Stimulated activated CD4-positive, alpha-beta T cell treated with anti-CD3 and anti-CD28 coated beads, Interleukin-4, amount 100 ng/mL, for 24 hours (primary cell): ENCODE measurements at places on chromosomes 5 and 9.

DNA sequence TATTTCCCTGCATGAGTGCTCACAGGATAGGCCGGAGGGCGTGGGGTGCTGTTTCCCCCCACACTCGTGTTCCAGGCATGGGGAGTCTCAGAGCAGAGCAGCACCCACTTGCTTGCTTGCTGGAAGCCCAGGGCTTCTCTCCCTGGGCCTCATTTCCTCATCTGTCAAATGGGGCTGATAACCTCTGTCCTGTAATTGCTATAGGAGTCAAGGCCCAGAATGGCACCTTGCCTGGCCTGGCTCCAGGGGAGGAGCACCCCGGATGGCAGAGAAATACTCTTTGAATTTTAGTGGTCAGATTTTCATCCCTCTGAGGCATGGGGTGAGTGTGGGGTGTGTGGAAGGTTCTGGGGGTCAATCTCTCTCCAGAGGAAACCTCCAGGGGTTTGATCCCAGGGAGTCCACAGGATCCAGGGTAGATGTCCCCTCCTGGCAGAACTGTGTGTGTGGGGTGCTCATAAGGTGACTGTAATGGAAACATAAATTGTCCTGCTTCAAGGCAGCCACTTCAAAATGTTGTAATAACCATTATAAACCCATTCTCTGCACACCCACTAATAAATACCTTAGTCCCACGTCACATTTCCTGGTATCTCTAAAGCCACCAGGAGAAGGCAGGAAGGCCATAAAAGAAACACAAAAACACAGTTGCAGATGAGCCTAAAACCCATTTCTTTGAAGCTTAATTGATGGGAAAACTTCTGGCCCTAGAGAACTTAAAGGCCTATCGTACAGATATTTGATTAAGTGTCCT, 272.2 kb downstream of the FSTL4 start:
- no peak for DNase-seq

DNA sequence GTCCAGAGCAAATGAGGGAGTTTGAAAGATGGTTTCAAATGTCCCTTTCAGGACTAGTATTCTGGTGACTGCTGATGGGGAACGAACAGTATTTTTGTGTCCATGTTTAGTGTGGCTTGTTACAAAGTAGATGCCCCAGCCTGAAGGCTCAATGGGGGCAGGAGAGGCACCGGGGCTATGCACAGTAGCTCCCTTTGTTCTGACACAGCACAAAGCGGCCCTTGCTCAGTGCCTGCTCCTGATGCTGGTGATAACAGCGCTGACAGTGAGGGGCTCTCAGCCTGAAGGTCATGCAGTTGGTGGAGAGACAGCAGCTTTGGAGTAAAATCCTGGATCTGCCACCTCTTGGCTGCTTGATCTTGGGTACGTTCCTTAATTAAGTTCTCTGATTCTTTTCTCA, 188.9 kb downstream of the SLIT3 start:
- DNase-seq, result no peak

DNA sequence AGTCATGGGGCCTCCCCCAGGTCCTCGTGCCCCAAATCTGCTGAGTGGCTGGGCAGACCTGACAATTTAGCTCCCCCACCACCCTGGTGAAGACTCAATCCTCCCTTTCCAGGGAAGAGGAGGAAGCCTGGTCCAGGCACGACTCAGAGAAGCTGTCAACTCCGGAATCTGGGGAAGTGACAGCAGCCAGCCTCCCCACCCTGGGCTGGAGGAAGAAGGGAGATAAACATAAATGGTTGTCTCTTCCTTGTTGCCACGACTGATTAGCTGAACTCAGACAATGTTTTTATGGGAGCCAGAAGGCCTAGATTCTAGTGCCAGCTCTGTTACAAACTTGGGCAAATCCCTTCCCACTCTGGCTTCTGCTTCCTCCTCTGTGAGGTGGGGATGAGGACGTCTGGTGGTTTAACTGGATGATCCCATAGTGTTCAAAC, 15.4 kb downstream of the CCDC69 start:
- DNase-seq, result no peak

GRCh38 chr9:137676998-137677397, 58.2 kb downstream of the EHMT1 start:
- DNase-seq, result no peak
